ENCODE measurements at places on chromosomes 7 and 10.

DNA sequence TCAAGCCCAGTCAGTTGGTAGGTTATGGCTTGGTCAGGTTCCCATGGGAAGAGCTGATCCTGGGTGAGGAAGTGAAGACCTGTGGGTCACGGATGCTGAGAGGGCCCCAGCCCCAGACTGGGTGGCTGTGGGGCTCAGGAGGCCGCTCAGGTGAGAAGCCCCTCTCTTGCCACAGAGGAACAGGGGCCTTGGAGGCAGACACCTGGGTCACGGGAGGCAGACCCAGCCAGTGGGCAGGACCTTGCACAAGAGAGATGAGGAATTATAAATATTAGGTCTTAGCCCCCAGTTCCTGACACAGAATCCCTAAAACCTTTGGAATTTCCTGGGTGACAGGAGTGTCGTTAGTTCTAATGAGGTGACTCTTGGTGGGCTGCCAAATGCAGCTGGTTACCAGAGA is 10.6 kb upstream of the CRHR2 start:
- no peak for DNase-seq

DNA sequence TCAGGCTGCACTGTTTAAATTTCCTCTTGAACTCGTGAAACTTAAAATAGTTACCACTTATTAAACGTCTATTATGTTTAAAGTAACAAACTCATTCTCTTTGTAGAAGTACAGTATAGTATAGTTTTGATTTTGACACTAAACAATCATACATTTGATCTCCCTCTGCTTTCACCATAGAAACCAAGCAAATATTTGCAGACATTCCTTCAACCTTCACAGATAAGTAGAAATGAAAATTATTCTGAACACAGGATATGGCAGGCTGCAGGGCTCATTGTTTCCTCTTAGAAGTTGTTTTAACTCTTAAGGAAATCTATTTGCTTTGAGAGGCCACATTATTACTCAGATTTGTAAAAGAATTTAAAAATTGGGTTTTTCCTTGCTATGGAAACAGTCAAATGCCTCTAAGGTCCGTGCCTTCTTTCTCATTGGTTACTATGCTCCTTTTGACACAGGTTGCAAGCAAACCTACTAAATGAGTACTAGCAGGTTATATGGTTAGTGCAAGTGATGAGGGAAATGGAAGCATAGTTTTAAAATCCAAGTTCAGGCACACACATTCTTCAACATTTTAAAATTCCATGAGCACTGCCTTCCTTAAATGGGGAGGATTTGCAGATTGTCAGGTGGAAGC is 92.8 kb upstream of the FAM133B start:
- no peak for DNase-seq

- DNase-seq: no peak
Measured at GRCh38 chr10:114548662-114549061, 109.4 kb downstream of the ABLIM1 start.

- DNase-seq: no peak
Measured at GRCh38 chr7:4361774-4362173, 320.3 kb upstream of the FOXK1 start.

DNA sequence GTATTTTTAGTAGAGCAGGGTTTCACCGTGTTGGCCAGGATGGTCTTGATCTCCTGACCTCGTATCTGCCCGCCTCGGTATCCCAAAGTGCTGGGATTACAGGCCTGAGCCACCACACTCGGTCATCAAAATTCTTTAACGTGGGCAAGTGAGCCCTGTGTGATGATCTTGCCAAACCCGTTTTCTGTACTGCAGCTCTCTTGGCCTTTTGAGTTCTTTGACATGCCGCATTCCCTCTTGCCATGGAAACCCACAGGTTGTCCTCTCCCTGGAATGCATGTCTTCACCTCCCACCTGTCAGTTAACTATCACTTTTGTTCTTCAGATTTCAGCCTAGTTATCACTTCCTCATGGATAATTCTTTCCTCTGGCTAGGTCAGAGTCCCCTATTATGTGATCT is 5.0 kb downstream of the NUP205 start:
- DNase-seq: no peak

GRCh38 chr7:79093421-79093820 is 360.0 kb downstream of the MAGI2 start:
- no peak for DNase-seq

- DNase-seq: no peak
Measured at GRCh38 chr7:148398844-148399365, 191.7 kb upstream of the C7orf33 start.

DNA sequence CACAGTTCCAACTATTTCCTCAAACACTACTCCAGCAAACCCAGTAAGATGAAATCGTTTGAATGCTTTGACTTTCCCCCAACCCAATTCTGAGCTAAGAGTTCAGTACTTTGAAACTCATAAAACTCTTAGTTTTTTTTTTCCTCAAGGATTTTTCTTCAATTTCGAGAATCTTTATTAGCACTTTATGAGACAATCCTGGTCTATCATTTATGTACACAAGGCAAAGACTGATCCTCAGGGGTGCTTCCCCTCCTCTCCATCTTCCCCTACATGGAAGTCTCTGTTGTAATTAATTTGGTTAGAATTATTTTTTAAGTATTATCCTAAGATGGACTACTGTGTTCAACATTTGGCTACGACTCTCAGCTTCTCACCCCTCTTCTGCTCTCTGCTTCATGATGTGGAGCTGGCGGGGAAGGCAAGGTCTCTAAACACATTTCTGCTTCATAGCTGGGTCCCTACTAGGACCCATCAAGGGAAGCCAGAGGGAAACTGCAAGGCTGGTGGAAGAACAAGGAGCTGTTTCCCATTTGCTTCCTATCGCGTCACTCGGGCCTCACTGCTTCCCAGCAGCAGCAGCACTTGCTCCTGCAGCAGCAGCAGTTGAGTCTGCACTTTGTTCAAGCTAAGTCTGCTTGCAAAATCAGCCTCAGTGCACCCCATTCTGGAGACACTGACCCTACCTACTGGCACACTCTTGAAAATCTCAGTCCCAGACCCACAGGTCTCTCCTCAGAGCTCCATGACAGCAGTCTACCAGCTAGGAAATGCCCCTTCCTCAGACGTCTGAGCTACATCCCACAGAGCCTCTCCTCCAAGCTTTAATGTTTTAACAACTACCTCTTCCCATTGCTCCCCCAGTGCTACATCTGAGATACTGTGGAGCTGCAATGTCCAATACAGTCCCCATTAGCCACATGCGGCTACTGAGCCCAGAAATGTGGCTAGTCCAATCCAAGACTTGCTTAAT is 90.0 kb downstream of the CHCHD3 start:
- no peak for DNase-seq

- DNase-seq: no peak
Measured at GRCh38 chr10:130393342-130393741, 257.2 kb downstream of the GLRX3 start.

GRCh38 chr7:137544453-137545058 is 201.0 kb upstream of the PTN start:
- no peak for DNase-seq

DNA sequence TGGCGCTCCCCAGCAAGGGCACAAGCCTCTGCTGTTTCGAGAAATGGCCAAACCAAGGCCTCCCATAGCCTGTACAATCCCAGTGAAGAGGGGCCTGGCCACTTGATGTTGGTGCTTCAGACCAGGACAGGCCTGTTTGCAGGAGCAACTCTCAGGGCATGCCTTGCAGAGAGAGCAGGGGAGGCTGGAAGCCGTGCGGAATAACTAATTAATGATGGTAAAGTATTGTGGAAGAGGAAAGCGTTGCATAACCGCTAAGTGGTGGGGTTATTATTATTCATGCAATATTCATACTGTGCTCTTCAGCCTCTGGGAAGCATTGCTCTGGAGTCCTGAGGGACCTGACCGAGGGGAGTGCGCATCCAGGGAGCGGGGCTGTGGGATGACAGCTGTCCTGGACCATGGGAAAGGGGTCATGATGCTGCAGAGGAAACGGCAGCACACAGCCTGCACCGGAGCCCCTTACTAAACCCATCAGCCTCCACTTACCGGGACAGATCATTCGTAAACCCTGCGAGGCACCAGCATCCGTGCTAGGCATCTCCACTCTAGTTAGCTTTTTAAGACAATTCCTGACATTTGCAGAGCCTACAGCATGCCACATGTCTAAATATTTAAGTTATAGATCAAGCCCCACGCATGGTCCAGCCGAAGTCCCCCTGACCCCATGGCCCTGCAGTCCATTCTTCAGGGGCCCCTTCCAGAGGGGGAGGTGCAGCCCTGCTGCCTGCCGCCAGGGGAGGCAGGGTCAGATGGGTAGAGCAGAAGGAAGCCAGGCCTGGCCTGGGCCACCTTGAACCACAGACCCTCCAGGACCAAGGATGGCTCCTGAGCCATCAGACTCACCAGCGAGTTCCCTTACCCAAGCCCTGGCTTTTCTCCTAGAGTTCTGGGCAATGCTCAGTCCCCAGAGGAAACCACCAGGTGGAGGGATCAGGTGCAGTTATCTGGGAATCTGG is 11.6 kb downstream of the TMEM273 start:
- no peak for DNase-seq

DNA sequence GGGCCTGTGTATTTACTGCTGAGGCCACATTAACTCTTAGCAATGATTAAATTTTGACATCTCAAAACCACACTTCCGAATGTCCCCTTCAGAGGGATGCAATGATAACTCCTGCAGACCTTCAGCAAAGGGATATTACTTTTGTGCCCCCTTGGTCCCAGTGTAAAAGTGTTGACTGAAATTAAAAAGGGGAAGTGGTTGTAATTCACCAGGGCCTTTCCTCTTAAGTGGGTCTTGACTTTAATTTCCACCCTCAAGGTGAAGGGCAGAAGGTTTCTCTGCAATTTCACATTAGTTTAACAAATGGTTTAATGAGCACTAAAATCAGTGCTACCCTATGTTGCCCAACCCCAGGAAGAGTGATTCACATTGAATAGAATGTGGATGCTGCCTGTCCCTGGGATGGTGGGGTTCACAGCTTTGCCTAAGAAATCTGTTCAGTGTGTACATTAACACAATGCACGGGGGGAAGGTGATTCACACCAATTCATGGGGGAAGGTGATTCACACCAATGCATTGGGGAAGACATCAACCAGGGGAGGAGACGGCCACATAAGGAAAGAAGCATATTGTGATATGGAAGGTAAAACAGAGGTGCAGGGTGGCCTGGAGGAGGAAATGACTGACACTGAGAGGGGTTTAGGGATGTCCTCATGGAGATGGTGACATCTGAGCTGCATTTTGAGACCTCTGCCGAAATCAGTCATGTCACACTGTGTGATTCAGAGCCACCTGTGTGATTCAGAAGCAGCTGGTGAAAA is 19.4 kb upstream of the TNS3 start:
- no peak for DNase-seq

DNA sequence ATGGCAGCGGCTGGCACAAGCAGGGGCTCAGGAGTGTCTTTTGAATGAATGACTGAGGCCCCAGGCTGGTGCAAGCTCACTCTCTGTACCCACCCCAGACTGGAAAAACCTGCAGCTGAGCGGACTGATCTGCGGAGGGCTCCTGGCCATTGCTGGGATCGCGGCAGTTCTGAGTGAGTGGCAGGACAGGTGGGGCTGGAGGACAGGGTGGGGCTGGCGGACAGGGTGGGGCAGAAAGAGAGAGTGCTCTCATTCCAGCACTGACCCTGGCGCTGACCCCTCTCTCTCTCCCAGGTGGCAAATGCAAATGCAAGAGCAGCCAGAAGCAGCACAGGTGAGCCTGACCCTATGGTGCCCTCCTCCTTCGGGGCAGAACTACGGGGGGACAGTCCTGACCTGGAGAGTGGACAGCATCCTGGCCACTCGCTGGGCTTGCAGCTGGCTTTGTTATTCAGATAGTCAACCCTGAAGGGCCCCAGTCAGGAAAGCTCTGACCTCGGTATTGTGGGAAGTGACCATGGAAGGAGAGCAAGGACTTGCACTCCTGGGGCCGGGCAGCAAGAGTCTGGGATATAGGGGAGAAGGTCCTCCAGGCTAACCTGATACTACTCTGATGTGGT is 4.1 kb downstream of the FXYD4 start:
- no peak for DNase-seq

DNA sequence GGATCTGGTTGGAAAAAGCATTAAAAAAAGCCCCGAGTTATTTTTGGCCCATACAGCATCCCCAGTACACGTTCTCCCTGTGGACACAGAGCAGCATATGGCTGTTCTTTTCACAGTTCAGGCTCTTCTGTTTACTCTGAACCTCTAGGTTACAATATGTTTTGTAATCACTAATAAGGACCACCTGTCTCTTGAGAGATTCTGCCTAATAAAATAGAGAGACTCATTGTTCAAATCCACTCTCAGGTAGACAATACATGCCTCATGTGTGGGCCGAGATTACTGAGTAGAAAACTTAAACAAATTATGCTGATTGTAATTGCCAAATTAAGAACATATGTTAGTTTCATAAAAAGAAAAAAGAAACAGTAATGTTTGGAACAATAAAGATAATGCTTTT is 647.7 kb downstream of the GRM8 start:
- no peak for DNase-seq

DNA sequence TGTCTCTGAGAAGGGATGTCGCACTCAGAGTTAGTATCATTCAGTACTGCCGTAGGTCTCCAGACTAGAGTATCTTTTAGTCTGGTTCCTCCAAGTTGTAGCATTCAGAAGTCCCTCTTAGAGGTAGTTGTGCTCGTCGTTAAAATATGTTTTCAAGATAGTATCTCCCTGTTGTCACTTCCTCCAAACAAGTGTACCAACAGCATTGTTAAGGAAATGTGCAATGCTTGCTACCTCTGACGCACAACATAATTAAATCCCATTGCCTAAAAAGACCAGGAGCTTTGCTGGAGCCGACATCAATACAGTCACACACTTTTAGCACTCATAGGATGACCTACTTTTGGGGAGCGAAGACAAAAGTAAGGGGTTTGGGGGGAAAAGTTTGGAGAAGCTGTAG is 80.0 kb upstream of the STK17A start:
- DNase-seq: no peak

DNA sequence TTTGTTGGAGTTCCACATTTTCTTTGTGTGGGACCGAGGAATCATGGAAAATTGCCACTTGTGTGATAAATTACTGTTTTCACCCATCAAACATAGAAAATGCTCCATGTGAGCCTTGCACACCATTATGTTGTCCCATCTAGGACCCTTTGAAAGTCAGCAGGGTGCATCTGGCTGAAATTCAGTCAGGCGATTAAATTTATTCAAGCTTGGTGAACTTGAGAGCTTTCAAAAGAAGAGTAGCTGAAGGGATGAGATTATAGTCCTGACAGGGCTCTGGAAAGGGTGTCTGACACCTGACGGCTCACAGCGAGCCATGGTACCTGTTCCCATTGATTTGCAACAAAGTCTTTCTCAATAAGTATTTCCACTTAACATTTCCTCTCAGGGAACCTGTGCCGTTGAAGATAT is 399.7 kb upstream of the ETV1 start:
- no peak for DNase-seq

- DNase-seq: no peak
Measured at GRCh38 chr7:48337012-48337621, 165.9 kb downstream of the ABCA13 start.
